ENCODE measurements at places on chromosomes 2 and 18.

DNA sequence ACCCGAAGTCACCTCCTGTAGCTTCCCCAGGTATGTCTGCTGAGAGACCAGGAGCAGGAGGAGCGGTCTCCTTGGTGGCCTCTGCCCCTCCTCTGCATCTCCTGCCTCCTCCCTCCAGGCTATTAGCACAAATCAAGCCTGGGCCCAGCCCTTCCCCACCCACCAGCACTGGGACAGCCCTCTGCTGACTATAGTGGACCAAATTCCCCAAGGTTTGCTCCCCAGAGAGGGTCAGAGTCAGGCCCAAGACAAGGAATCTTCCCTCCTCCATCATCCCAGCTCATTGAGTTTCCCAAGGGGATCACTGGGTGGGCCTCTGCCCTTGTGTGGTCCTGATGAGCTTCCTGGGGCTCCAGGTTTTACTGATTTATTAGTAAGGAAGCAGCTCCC lies 62.1 kb downstream of the EMILIN2 start:
- DNase-seq, result no peak

GRCh38 chr18:21960189-21960588 lies 209.2 kb upstream of the GATA6 start:
- no peak for DNase-seq

DNA sequence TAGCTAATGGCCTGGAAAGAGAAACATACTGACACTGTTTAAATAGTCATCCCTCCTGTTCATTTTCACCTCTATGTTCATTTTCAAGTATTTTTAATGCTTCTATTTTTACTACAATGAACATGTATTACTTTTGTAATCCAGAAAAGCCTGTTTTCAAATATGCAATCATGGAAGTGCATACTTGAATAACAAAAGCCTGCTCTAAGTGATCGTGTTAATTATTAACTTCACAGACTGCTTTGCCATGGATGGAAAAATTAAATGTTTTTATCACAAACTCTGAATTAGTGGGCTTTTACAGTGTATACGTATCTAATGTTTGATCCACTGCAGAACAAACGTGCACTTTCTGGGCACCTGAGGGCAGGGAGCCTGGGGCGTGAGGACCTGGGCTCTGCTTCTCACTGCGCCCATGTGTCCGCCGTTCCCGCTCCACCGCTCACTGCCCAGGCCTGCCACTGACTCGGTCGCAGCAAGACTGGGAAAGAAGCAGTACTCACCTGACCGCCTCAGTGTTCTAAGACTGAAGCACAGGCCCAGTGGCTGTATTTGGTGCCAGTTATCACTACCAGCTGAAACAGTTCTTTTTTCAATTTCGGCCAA lies 80.6 kb downstream of the UXS1 start:
- no peak for DNase-seq

- DNase-seq, result no peak
Observed at GRCh38 chr2:173407646-173408045, 53.0 kb downstream of the CDCA7 start.

DNA sequence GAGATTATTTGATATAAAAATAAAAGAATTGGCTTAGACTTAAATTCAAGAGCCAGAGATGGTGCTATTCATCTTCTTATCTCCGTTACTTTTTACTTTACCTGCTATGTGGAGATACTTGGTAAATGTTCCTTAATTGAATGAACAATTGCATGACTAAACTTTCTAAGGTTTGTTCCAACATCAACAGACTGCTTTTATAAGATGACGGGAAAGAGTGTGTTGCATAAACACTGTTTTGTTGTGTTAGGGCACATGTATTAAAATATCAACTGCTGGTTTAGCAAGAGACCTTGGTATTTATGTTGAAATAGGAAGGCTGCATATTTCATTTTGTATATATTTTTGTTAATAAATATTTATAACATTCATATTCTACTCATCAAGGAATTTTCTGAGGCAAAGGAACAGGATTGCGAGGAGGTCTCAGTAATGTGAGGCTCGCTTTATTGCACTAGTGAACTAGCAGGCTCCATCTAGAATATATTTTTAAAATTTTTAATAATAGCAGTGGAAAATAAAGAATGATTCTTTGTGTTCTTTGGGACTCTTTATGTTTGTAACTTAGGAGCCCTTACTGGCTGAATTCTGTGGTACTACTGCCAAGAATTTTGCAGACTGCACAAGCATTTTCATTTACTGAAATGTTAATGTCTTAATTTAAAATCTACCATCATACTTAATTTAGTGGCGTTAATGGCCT lies 10.7 kb upstream of the NFE2L2 start:
- no peak for DNase-seq

DNA sequence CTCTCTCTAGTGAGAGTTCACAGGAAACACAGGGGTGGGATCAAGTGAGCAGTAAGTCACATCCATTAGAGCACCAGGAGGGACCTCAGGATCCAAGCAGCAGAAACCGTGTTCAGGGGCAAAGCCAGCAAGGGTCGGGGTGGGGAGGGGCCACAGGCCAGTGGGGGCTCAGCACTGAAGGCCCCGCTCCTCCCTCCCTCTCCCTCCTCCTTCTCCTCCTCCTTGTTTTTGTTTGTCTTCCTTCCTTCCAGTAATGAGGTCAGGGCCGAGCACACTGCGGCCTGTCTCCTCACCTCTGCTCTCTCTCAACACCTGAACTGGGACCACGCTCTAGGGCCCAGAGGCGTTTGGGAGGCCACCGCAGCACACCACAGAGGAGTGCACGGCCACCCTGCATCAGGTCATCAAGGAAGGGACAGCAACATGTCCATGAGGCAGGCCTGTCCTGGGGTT lies 20.9 kb downstream of the MTERF4 start:
- DNase-seq, result no peak

GRCh38 chr18:69895066-69896047 lies 52.3 kb downstream of the CD226 start:
- DNase-seq, result peak; percentile 65

GRCh38 chr2:218027426-218028188 lies 24.8 kb upstream of the TNS1 start:
- DNase-seq, result no peak

DNA sequence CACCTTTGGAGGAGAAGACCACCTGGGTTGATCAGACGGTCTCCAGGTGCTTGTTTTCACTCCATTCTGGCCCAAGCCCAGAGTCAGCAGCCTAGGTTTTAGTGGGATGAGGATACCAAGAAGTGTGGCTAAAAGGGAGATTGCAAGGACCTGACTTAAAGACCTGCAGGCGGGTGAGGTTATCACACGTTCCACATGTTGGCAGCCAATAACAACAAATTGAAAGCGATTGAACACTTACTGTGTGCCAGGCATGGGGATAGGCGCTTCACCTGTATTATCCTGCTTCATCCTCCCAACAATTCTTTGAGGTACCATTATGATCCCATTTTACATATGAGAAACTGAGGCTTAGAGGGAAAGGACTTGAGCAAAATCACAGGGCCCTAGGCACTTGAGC lies 5.0 kb downstream of the ARL4C start:
- DNase-seq, result no peak

- no peak for DNase-seq
Observed at GRCh38 chr2:129056309-129056958, 737.8 kb upstream of the HS6ST1 start.

GRCh38 chr2:78162202-78162601 lies 640.0 kb upstream of the LRRTM4 start:
- DNase-seq, result no peak

DNA sequence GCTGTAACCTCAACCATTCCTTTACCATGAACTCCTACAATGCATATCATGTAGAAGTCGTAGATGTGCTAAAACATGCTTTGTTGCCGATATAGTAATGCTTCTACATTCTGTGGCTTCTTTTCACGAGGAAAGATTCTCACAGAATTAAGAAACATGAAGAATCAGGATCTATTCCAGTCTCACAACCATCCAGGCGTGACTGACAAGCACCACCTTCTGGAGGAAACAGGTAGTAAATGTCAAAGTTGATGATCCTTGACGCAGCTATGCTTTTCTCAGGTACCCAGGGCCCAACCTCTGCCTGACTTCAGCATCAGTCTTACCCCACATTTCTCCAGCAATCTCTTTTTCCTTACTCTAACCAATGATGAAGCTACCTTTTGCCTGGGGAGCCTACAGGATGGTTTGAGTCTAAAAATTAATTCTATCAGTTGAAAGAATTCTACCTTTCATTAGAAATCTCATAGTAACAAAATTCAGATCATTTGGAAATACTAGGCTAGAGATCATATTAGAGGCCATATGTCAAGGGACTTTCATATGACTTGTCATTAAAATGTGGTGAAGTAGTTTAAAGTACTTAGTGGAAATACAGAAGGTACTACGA lies 123.3 kb upstream of the RND3 start:
- no peak for DNase-seq

DNA sequence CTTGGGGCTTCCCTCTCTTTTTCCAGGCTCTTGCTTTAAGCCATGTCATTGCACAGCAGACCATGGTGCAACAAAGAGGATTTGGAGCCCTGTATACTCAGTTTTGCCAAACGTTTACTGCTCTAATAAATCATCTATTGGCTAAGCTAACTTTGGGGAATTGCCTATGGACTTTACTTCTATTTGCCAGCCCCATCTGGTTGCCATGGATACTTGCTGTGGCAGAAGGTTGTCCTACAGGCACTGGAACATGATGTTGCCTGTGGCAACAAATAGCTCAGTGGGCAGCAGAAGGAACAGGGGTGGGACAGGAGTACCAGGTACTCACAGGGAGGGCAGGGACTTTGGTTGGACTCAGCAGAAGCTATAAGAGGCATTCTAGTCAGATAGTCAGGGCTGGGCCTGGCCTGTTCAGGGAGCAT lies 129.7 kb downstream of the CCDC85A start:
- no peak for DNase-seq

DNA sequence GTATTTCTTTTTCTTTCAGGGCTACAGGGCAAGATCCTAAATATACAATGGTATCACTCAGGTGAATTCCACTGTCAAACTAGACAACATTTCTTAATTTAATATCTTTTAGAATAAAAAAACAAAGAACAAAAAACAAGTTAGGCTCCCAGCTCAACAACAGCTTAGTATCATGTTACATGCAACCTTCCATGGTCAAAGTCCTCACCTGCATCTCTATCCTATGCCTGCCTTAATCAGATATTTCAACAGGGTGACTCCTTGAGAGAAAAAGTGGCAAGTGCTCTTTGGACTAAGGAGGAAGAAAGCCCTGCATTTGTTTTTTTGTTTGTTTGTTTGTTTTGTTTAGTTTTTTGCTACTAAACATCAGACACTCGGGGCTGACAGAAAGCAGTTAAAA lies 50.2 kb downstream of the WDFY1 start:
- no peak for DNase-seq

- DNase-seq, result no peak
Observed at GRCh38 chr2:224417947-224418346, 16.0 kb upstream of the FAM124B start.

DNA sequence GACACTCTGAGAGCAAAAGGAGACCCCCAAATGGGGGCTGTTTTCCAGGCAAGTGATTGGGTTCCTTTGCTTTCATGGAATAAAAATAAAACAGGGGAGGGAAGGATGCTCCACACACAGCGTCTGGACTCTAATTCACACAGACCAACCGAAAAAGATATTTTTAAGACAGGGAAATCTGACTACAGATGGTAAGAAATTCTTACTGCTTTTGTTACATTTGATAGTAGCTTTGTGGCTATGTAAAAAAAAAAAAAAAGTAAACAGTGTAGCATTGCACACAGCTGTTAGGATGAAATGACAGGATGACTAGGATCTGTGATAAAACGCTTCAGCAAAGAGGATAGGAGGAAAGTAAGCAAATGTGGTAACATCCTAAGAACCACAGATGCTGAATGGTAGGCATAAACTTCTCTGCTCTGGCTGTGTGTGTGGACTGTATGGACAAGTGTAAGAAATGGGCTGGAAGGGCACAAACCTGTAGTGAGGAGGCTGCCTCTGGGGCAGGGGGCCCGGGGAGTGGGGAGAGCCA lies 207.6 kb downstream of the ANAPC1 start:
- DNase-seq, result no peak

- peak; percentile 24 for DNase-seq
Observed at GRCh38 chr2:174486563-174487107, at the start of gene GPR155. Gene GPR155, minus strand, starts transcription at chr2:174487029. Its CDS starts 5,073 bp downstream, at chr2:174481956.

GRCh38 chr2:174967691-174968260 lies 37.4 kb downstream of the CHN1 start:
- no peak for DNase-seq

GRCh38 chr18:28514699-28515098 lies 337.8 kb upstream of the CDH2 start:
- no peak for DNase-seq

GRCh38 chr2:13884291-13884976 lies 748.1 kb upstream of the LRATD1 start:
- no peak for DNase-seq

- DNase-seq, result no peak
Observed at GRCh38 chr2:11862049-11862448, 115.6 kb downstream of the LPIN1 start.

DNA sequence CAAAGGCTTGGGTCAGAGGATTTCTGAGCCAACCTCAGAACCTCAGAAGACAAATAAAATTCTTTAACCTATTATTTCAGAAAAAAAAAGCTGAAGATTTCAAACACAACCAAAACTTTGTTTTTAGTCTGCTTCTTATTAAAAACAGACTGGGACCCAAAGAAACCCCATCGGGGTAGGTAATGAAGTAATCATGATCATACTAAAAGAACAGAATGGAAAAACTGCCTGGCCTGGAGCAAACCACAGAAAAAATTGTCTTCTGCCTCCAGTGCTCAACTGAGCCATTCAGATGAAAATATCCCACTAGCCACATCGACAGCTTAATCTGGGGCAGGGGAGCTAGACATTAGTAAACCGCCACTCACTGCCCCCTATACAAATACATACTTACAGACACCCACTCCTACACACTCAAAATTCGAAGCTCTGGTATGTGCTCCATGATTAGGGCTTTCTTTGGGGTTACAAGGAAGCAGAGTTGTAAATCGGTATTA lies 76.5 kb downstream of the SDC1 start:
- no peak for DNase-seq

- no peak for DNase-seq
Observed at GRCh38 chr18:51188024-51188701, 9.3 kb downstream of the MEX3C start.

DNA sequence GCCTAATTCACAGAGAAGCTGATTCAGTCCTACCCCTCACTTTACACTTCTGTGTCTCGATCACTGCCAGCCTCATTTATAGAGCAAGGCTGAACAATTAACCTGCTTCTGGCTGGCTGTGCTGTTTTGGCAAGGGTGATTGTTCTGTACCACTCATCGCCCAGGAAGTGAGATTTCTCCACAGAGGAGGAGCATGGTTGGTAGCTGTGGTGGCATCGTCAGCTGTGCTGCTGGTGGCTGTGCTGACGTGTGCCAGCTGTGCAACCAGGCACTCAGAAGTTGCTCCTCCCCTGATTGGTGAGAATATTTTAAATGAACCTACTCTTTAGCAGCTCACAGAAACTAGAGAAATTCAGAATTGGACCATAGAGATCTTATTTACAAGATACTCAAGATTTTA lies 158.3 kb downstream of the EML6 start:
- DNase-seq, result no peak

- DNase-seq, result no peak
Observed at GRCh38 chr2:26957534-26957933, 12.9 kb upstream of the MAPRE3 start.
